ENCODE measurements at places on chromosomes 1 and 21. TPM values are rescaled to one million over a fixed set of nuclear protein-coding genes. Genes with fewer than 3 reads are reported as not detected.

CAMK2N1 gene
- total RNA-seq, result 6.9 TPM

OPN3 gene
- 11.1 TPM for total RNA-seq

KRTAP13-2 gene
- not detected for total RNA-seq

KCNH1 gene
- total RNA-seq, result not detected

DYNLT5 gene
- total RNA-seq, result 0.40 TPM

PDC gene
- 0.06 TPM for total RNA-seq

MYOM3 gene
- 0.13 TPM for total RNA-seq

FMO1 gene
- not detected for total RNA-seq

SPOCD1 gene
- total RNA-seq, result 43.3 TPM

GABRD gene
- not detected for total RNA-seq

RGS7 gene
- 0.81 TPM for total RNA-seq

MEGF6 gene
- 142 TPM for total RNA-seq

WNT4 gene
- under 0.01 TPM for total RNA-seq

KIF2C gene
- total RNA-seq, result 27.3 TPM

HJV gene
- not detected for total RNA-seq

KMO gene
- total RNA-seq, result 0.06 TPM

FAM43B gene
- not detected for total RNA-seq

FAM167B gene
- 0.79 TPM for total RNA-seq

SERPINC1 gene
- 0.12 TPM for total RNA-seq

BRINP2 gene
- total RNA-seq, result not detected

MAP1LC3C gene
- not detected for total RNA-seq

COL8A2 gene
- 5.9 TPM for total RNA-seq

ST6GALNAC5 gene
- total RNA-seq, result 1.1 TPM

PGLYRP3 gene
- total RNA-seq, result not detected

Data from aortic smooth muscle cell (primary cell).